Islet precursor cell (in vitro differentiated cells): ENCODE measurements at places on chromosomes 5 and 9.

GRCh38 chr9:87792831-87793288, 66.9 kb downstream of the CTSL start:
- peak; percentile 81 for DNase-seq

DNA sequence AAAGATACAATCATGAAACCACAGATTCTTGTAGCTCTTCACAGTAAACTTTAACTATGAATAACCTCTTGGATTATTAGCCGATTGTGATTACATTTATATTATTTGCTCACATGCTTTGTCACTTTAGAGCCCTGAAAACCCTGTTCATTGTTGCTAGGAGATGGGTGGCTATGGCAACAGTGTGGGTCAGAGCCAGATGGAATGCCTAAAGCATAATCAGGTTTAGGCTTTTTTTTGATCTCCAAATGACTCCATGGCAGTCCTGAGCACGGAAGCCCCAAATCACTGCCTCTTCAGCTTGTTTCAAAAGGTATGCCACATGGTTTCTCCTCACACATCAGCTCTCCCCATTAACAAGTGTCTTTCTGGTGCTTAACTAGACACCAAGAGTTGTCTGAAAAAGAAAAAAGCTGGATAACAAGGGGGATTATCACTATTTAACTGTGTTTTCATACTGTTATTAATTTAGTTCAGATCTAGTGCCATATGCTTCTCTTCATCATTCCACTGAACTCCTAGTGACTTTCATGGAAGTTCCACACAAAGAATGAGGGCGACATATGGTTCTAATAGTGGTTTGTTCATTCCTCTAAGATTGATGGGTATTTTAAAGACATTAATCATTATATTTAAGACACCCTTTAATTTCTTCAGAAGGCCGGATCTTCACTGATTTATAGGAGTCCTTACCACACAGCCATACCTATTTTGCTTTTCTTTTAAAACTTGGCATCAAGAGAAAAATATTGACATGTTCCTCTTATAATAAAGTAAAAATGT, 88.8 kb upstream of the PAM start:
- DNase-seq, result no peak

DNA sequence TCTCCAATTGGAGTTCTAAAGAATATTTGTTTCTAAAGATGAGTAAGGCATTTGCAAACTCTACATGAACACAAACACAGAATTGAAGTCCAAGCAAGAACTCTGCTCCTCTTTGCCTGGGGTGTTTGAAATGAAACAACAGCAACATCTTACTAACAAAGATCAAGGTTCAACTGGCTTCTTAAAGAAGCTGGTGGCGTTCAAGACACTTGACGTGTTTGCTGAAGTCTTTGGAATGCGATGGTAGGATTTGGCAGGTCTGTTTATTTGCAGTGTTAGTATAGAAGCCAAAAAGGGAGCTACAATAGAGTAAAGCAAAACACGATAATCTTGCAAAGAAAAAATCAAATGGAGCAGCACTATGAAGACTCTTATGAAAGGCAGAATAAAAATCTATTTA, 94.9 kb downstream of the BASP1 start:
- DNase-seq, result no peak

DNA sequence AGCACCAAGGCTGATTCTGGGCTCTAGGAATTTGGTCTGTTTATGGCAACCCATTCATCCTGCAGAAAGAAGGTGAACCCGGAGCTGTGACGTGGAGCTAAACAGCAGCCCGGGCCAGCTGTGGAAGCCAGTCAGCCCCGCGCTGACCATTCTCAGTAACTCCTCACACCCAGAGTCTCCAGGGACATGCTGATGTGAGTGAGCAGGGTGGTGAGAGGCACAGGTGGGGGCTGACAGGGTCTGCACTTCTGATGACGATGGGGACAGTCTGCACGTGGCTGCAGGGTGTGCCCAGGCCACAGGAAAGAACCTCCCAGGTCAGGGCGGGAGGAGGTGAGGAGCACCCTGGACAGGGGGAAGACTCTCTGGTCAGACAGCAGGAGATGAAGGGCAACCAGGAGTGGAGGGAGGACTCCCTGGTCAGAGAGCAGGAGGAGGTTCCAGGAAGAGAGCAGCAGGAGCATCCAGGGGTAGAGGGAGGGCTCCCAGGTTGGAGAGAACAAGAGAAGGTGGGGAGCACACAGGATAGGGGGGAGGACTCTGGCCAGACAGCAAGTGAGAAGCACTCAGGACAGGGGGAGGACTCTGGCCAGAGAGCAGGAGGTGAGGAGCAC, 26.1 kb upstream of the SLC6A3 start:
- no peak for DNase-seq

DNA sequence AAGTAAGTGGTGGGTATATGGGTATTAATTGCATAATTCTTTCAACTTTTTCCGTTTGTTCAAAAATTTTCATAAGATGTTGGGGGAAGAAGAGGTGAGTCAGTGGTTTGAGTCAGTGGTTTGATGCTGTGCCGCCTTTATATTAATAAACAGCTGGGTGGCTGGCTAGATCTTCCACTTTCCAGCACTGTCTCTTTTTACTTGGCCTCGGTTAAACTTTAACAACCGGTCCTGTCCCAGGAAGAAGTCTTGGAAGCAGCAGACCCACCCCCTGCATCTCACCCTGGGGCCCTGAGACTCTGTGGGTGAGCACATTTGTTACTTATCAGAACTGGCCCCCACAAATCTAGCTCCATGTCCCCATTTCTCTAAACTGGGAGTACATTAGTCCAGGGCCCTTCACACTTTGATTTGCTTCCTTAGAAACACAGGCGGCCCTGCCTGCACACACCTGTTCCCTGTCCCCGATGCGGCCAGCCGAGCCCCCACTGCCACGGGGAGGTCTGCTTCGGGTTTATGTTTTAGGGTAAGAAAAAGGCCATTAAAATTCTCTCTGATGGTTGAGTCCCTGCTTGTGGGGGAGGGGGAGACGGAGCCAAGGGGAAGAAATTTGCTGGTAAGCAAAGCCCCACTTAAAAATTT, 90.7 kb downstream of the PTCH1 start:
- DNase-seq, result no peak

GRCh38 chr9:79974806-79975422, 403.1 kb downstream of the TLE4 start:
- DNase-seq, result peak; percentile 60

- no peak for DNase-seq
Measured at GRCh38 chr5:58999804-59000203, 416.9 kb downstream of the RAB3C start.

GRCh38 chr5:68482199-68482598, 266.6 kb downstream of the PIK3R1 start:
- no peak for DNase-seq

GRCh38 chr9:16833296-16833835, 37.1 kb downstream of the BNC2 start:
- DNase-seq, result no peak

DNA sequence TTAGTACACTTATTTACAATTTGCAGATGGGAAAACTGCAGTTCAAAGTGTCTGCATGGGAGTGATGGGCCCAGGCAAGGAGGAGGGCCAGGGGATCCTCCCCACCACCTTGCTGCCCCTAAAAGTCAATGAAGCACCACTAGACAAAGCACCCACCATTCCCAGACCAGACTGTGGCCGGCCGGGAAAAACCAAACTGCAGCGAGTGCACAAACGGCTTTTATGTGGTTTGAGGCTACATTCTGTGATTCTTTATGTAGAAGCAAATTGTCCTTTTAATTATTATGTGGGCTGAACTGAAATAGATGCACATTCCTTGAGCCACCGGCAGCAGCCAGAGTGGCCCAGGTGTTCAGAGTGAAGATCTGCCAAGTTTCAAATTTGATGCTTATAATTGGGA, 585.3 kb upstream of the KLF4 start:
- peak; percentile 65 for DNase-seq

GRCh38 chr5:133635051-133635450, 22.7 kb upstream of the FSTL4 start:
- DNase-seq, result no peak

- no peak for DNase-seq
Measured at GRCh38 chr9:107266624-107267368, 16.3 kb upstream of the RAD23B start.

DNA sequence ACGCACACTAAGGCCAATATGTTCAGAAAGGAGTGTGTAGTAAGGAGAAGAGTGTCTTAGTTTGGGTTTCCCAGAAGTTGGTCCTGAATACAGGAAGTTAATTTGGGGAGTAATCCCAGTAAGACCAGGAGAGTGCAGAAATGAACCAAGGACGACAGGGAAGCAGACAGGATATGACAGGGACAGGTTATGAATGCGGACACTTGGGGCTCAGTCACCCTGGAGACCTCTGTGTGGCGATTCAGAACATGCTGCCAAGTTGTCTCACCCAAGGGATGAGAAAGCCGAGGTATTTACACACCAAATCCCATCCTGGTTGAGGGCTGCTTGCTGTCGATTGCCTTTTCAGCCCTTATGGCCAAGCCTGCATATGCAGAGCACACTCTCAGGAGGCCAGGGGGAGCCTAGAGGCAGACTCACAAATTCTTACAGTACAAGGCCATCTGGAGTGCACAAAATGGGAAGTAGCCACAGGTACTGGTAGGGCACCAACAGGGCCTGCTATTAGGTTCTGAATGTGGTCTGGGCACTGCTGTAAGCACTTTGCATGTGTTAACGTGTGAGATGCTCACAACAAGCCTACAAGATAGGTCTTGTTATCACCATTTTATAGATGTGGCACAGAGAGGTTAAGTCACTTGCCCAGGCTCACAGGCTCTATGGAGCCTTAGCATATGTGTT, 233.1 kb upstream of the ANKRD55 start:
- DNase-seq, result no peak

GRCh38 chr5:150036513-150036912, 36.0 kb downstream of the HMGXB3 start:
- peak; percentile 96 for DNase-seq

GRCh38 chr9:81476813-81477490, 212.4 kb downstream of the TLE1 start:
- no peak for DNase-seq

DNA sequence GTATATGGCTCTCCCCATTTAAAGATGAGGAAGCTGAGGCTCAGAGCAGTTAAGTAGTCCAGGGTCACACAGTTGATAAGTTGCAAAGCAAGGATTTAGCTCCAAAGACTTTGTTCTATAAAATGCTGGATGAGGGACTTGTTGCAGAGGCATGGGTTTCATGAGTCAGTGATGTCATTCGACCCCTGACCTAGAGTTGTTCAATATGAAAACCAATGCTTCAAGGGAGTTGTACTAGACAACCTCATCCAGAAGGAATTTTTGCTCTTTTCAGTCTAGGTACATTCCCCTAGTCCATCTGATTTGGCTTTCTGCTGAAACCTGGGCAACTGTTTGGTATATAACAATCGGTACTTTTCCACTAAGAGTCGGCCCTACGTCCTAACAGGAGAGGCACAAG, 550.4 kb downstream of the EBF1 start:
- DNase-seq, result no peak

GRCh38 chr5:112685931-112686330, 51.8 kb upstream of the APC start:
- DNase-seq, result no peak

GRCh38 chr9:1285526-1285925, 235.4 kb downstream of the DMRT2 start:
- DNase-seq, result no peak

- DNase-seq, result no peak
Measured at GRCh38 chr9:133728856-133729616, 9.1 kb downstream of the SARDH start.

- DNase-seq, result no peak
Measured at GRCh38 chr9:96031916-96032534, 156.5 kb downstream of the ERCC6L2 start.

DNA sequence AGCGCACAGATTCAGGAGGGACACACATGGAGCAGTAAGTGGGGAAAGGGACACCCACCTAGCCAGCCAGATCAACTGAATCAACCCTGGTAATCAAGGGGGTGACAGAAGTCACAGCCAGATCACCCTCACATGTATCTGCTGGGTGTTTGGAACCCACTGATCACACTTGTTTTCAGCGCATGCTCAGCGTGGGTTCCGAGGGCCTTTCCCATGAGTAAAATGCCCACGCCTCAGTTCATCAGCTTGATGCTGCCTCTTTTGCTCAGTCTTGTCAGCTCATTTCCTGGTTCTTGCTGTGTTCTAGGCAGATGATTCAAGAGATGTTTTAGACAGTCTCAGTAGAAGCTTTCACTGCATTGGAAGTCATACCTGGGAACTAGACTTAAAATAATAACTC, 123.2 kb upstream of the SLC30A5 start:
- DNase-seq, result no peak

GRCh38 chr5:77360381-77360780, 131.7 kb downstream of the WDR41 start:
- no peak for DNase-seq

- no peak for DNase-seq
Measured at GRCh38 chr9:129547869-129548570, 72.9 kb downstream of the C9orf50 start.

DNA sequence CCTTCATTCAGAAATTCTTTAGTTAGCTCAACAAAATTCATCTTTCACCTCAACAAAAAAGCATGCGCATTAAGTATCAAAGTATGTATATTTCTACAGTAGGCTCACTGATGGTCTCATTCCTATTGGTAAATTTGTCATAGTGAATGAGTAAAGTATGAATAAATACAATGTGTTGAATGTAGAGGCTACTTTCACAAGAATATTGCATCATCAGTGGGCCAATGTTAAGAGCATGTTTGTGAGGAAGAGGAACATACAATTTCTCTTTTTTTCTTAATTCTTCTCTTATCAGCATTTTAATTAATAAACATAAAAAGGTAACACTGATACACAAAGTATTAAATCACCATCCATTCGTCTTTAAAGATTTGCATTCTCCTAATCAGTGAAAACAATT, 505.1 kb downstream of the CETN3 start:
- no peak for DNase-seq

- DNase-seq, result no peak
Measured at GRCh38 chr9:89187541-89187940, 8.9 kb upstream of the SHC3 start.

GRCh38 chr9:124299515-124300090, 41.9 kb downstream of the NEK6 start:
- DNase-seq, result no peak

DNA sequence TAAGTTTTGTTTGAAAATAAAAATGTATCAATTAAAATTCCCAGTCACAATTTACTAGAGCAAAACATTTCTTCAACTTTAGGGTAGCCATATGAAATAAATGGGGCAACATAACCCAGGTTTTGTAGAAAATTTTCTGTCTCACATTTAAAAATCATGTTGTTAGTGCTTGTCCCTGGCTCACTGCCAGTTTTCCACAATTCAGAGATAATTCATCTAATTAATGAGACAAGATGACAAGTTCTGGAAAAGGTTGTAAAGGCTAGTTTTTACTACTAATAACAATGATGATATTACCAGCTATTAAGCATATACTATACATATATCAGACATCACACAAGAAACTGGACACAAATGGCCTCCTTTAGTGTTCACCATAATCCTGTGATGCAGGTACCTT, 45.9 kb downstream of the MEGF9 start:
- no peak for DNase-seq
